ENCODE measurements at places on chromosomes 12 and 14.

DNA sequence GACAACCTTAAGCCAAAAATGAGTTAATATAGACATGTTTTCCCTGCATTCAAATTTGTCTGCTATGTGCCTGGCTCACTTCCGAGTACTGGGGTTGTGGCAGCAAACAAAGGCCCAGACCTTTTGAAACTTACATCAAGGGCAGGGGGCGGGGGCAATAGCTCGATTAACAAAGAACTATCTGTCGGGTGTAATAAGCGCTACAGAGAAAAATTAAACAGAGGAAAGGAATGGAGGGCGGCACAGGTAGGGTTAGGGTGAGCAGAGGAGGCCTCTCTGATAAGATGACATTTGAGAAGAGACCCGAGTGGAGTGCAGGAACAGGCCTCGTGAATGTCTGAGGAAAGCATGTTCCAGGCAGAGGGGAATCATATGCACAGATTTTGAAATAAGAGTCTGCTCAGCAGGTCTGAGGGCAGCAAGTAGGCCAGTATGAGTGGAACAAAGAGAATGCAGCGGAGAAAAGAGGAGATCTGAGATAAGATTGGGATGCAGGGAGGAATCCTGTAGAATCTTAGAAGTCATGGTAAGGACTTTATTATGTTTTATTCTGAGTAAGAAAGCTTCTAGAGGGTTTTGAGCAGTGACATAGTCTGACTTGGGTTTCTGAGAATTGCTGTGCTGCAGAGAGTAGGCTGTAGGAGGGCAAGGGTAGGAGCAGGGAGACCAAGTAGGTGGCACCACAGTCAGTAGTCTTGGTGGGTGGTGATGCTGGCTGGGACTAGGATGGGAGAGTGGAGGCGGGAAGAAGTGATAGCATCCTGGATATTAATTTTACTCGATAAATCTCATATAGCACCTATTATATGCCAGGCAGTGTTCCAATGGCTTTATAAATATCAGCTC lies 52.6 kb downstream of the BICDL1 start:
- no peak for DNase-seq

DNA sequence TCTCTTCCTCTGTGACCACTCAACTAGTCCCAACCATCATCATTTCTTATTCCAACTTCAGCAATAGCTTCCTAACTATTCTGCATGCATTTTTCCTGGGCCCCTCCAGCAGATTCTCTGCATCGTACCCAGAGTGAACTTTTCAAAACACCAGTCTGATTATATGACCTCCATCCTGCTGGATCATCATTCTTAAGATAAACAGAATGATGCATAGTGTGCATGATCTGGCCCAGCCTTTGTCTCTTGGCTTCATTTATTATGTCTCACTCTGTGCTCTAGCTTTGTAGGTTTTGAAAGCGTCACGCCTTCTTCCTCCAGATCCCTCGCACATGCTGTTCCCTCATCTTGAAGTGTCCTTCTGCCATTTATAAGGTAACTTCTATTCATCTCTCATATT lies 46.3 kb upstream of the SLC38A4 start:
- no peak for DNase-seq

DNA sequence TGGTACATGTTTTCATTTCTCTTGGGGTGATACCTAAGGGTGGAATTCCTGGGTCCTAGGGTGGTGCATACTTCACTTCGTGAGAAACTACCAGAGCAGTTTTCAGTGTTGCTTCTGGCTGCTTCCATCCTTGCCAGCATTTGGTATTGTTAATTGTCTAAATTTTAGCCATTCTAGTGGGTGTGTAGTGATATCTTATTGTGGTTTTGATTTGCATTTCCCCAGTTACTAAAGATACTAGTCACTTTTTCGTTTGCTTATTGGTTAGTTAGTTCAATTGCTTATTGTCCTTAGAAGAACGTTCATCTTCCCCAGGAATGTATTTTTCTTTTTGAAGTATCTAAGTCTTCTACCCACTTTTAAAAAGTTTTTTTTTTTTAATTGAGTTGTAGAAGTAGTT lies 80.2 kb downstream of the ERC1 start:
- no peak for DNase-seq

DNA sequence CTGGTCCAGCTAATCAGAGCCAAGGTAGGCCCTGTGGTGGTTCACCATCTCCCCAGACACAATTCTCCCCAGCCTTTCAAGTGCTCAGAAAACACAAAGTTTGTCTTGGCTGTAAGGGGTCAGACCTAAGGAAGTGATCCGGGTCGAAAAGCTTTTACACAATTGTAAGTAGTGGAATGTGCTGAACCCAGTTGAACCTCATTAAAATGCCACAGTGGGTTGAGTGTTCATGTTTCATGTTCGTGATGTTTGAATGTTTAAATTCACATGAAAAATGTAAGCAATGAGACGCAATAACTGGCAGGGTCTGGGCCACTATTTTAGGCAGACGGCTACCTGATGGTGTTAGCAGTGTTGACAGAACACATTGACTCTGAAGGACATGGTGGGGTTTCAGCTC lies 60.9 kb upstream of the JDP2 start:
- no peak for DNase-seq

DNA sequence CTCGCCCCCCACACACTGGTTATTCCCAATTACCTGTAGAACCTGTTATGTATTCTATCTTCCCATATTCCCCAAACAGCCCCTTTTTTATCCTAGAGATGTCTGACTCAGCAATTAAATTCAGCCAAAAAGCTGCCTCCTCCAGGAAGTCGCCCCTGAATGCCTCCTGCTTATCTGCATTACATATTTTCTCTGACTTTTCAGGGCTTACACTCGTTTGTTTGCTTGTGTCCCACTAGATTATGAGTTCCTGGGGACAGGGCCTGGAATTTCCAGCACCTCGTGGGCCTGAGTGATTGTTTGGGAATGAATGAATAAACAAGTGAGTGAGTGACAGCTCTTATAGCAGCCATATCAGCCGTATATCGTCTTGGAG lies 99.3 kb upstream of the RFLNA start:
- DNase-seq: no peak

- peak; percentile 90 for DNase-seq
These were observed 90.7 kb downstream of the SINHCAF start for GRCh38 chr12:31234955-31235867.

GRCh38 chr14:51337520-51337919 lies 97.5 kb downstream of the TMX1 start:
- DNase-seq: no peak

DNA sequence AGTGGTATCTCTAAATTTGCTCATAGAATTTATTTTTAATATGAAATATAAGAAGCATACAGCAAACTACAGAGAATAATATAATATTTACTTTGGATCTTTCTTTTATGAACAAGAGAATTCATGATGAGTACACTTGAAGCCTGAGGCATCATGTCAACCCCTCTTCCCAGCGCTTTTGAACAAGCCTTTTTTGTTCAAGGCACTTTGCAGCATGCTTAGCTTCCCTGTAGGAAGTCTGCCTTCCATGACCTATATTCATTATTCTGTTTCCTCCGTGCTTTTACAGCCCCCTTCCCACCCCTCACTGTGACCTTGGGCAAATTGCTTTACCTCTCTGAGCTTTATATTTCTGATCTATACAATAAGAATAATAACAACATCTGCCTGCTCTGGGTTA lies 41.6 kb downstream of the SCN8A start:
- no peak for DNase-seq

GRCh38 chr12:122243965-122244364 lies 18.1 kb upstream of the DIABLO start:
- DNase-seq: no peak

GRCh38 chr12:6200256-6201212 lies at the start of gene CD9:
Gene CD9 (plus strand): TSS chr12:6200400. CDS start chr12:6200500, 100 bp downstream.
- DNase-seq: peak; percentile 18

DNA sequence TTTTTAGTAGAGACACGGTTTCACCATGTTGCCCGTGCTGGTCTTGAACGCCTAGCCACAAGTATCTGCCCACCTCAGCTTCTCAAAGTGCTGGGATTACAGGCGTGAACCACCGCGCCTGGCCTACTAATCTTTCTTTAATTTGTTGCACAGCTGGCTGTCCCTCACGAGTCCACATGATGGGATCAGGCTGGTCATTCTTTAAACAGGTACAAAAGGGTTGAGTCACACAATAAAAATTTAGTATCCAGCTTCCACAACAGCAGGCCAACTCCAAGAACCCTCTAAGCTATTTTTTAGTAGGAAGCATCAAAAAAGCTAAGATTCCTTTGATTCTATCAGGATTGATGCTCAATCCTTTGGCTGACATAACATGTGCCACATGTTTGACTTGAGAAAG lies 17.8 kb downstream of the SINHCAF start:
- DNase-seq: no peak

DNA sequence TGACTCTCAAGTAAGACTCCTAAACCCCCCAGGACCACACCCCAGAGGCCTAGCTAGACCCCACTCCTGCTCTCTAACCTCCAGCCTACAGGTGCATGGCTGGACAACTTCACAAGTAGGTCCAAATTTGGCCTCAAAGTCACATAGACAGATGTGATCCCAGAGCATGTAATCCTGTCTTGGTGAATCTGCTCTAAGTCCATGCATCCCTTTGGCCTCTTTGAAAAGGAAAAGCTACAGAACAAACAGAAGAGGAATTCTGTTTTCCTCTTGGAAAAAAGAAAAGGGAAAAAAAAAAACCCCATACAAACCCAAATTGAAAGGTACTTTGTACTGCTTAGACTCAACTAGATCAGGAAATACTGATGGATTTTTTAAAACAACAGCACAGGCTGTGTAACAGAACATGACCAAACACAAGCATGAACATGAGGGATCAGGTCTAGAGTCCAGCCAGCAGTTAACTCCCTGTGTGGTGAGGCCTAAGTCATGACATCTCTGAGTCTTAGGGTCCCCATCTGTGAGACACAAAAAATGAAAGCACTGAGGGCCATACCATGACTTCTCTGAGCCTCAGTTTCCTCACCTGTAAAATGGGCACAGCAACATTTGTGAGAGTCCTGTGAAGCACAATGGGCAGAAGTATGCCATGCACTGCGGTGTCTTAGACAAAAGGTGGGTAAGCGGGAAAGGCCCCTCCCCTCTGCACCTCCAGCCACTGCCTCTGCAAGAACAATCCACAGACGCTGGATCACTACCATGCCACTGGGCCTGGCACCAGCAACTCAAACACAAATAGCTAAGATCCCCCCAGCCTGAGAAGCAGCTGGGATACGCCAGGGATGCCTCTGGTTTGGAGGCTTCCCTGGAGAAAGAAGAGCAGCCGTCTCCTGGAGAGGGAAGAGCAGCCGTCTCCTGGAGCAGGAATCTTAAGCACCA lies 9.9 kb downstream of the PITPNM2 start:
- DNase-seq: no peak

- no peak for DNase-seq
These were observed 117.6 kb downstream of the CMAS start for GRCh38 chr12:22163594-22163993.

DNA sequence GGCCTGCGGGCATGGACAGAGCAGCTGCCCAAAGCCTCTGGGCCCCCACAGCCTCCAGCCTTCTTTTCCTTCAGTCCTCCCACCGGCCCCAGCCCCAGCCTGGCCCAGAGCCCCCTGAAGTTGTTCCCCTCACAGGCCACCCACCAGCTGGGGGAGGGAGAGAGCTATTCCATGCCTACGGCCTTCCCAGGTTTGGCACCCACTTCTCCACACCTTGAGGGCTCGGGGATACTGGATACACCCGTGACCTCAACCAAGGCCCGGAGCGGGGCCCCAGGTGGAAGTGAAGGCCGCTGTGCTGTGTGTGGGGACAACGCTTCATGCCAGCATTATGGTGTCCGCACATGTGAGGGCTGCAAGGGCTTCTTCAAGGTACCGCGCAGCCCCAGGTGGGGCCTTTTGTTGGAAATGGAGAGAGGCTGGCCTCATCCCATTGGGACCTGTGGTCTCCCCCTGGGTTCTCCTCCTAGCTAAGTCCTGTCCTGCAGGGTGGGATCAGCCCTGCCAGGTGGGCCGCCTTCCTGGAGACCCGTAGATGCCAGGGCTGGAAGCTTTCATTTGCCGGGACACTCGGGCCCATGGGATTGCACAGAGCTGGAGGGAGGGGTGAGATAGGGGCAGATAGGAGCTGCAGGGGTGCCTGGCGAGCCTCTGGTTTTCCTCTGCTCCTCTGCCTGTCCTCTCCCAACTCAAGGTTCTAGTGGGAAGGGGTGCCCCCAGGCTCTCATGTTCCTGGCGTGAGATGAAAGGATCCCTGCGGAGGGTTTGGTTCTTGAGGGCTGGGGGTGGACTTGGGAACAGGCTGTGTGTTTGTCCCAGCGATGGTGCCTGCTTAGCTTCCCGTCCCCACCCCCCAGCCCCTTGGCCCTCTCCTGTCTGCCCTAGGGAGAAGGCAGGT lies 3.8 kb downstream of the NR4A1 start:
- DNase-seq: no peak

GRCh38 chr12:42590330-42590934 lies 886 bp upstream of the PRICKLE1 start:
- DNase-seq: peak; percentile 22

- DNase-seq: no peak
These were observed 90.1 kb downstream of the NCOR2 start for GRCh38 chr12:124477107-124477915.

- no peak for DNase-seq
These were observed 123.8 kb upstream of the PTPRQ start for GRCh38 chr12:80320121-80320678.

GRCh38 chr14:53962953-53963319 lies 6.3 kb upstream of the BMP4 start:
- DNase-seq: no peak

- DNase-seq: no peak
These were observed 225.6 kb downstream of the GXYLT1 start for GRCh38 chr12:41919048-41919447.

DNA sequence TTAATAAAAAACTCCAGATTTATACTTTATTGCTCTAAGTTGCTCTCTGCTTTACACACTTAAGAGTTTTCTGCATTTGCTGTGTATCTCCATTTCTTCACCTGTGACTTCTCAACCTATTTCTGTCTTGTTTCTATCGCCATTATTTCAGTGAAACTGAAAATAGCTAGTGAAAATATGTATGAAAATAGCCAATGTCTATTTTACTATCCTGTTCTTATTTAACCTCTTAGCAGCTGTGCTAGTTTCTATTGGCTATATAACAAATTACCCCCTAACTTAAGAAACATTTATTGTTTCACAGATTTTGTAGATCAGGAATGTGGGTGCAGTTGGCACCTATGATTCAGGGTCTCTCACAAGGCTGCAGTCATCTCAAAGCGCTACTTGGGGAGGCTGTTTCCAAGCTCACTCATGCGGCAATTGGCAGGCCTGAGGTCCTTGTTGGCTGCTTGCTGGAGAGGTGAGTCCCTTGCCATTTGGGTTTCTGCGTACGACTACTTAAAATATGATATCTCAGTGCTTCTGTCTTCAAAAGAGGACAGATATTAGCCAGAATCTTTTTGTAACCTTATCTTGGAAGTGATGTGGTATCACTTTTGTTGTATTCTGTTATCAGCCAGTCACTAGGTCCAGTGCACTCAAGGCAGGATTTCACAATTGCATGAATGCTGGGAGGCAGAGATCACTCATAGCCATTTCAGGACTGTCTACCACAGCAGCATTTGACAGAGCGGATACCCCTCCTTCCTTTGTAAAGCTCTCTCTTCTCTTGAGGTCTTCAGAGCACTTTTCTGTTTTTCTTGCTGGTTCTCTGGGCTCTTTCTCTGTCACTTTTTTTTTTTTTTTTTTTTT lies 7.2 kb downstream of the ERC1 start:
- no peak for DNase-seq

- no peak for DNase-seq
These were observed 372.2 kb downstream of the RAD51B start for GRCh38 chr14:68191567-68192321.

All from NCI-H1105 (cell line).